ENCODE measurements at places on chromosomes 5 and 9. TPM values are rescaled to one million over a fixed set of nuclear protein-coding genes. Genes with fewer than 3 reads are reported as not detected.

The STPG3 gene
- total RNA-seq: 0.50 TPM

- no peak for DNase-seq
- H3K4me1 ChIP-seq: peaks cover 76% of the 10 kb centered on the region
- H3K27ac ChIP-seq: peak overlapping the region; percentile 31
- no peaks in the 10 kb centered on the region for H3K27me3 ChIP-seq
- H3K4me3 ChIP-seq: no peak overlapping the region
Observed at GRCh38 chr9:124272979-124273378, 15.2 kb downstream of the NEK6 start.

- no peaks in the 10 kb centered on the region for H3K4me1 ChIP-seq
- peaks cover 27% of the 10 kb centered on the region for H3K27me3 ChIP-seq
- H3K4me3 ChIP-seq: no peak overlapping the region
- H3K36me3 ChIP-seq: no peaks in the 10 kb centered on the region
- no peak overlapping the region for H3K27ac ChIP-seq
- DNase-seq: no peak
Observed at GRCh38 chr5:147303976-147304375, 69.2 kb downstream of the STK32A start.

The PITX1 gene
- total RNA-seq: not detected

The HAPLN1 gene
- total RNA-seq: 114 TPM

- H3K27ac ChIP-seq: no peak overlapping the region
- no peaks in the 10 kb centered on the region for H3K36me3 ChIP-seq
- no peak for DNase-seq
- H3K4me1 ChIP-seq: peaks cover 15% of the 10 kb centered on the region
Observed at GRCh38 chr9:81848472-81848871, 79.8 kb upstream of the SPATA31D4 start.

DNA sequence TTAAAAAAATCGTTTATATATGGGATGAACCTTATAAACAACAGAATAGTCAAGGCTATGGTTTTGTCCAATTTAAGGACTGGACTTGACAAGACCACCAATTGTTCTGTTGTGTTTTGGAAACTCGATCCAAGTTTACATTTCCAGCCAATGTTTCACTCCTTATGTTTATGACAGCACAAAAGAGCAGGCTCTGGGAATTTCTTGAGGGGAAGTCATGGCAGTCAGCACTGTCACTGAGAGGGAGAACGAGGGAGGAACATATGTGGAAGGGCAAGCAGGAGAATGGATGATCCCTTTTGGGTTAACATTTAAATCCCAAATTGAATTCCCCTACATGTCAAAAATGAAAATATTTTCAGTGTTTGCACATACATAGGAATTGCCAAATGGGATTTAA lies 292.5 kb downstream of the MARCHF11 start:
- H3K27me3 ChIP-seq: no peaks in the 10 kb centered on the region
- DNase-seq: no peak
- no peak overlapping the region for H3K4me3 ChIP-seq
- peaks cover 2% of the 10 kb centered on the region for H3K4me1 ChIP-seq
- no peak overlapping the region for H3K27ac ChIP-seq

DNA sequence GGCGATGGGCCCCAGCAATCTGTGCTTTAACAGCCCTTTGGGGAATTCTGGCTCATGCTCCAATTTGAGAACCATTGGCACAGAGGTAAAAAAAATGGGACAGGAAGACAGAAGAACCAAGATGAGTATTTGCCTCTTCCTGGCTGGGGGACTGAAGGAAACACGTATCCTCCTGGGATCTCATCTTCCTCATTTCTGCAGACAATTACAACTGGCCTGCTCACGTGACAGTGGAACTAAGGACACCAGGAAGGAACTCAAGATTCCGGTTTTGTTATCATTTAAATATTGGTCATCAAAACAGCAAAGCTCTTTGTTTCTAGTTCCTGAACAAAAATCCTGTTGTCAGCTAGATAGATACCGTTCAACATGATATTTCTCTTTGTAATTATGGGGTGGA lies 216.0 kb upstream of the DAP start:
- no peaks in the 10 kb centered on the region for H3K36me3 ChIP-seq
- no peak overlapping the region for H3K4me3 ChIP-seq
- no peak for DNase-seq
- H3K4me1 ChIP-seq: no peaks in the 10 kb centered on the region

DNA sequence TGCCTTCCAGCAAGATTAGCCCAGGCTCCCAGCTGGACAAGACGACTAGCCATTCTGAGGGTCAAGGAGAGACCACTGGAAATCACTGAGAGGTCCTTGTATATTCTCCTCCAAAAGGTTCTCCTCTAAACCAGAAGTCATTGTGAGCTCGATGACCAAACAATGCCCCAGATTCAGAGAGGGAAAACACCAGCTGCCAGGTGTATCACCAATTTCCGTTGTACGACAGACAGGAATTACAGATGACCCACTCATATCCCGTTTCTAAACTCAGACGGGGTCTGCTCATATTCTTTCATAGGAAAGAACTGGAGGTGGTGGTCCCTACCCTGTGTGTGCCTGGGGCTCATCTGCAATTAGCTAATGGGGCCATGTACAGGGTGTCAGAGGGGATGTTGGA lies 14.2 kb downstream of the FAXDC2 start:
- no peaks in the 10 kb centered on the region for H3K27me3 ChIP-seq
- H3K4me3 ChIP-seq: no peak overlapping the region
- DNase-seq: no peak
- H3K36me3 ChIP-seq: peaks cover 14% of the 10 kb centered on the region
- peaks cover 13% of the 10 kb centered on the region for H3K4me1 ChIP-seq
- H3K27ac ChIP-seq: no peak overlapping the region

DNA sequence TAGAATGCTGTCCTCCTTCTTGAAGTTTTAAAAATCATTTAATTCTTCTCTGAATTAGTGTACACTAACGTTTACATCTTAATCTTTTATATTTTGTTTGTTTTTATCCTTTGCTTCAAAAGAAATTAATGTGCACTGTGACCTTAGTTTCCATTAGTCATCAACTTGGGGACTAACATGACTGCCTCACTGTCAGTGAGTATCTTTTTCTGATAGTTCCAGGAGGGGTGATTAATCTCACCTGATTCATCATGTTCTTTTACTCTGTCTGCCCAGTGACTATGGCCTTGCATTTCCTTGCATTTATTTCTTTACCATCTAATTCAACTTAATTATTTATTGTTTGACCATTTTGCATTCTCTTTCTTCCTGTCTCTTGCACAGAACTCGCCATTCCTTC lies 33.4 kb upstream of the NR3C1 start:
- peaks cover 9% of the 10 kb centered on the region for H3K4me1 ChIP-seq
- no peaks in the 10 kb centered on the region for H3K27me3 ChIP-seq
- no peak overlapping the region for H3K27ac ChIP-seq
- H3K36me3 ChIP-seq: no peaks in the 10 kb centered on the region
- no peak for DNase-seq

The PCDHB8 gene
- total RNA-seq: 1.1 TPM

The PROP1 gene
- not detected for total RNA-seq

The FOXD4L5 gene
- 0.16 TPM for total RNA-seq

- DNase-seq: no peak
- H3K4me3 ChIP-seq: no peak overlapping the region
Observed at GRCh38 chr9:115340314-115340713, 222.4 kb upstream of the TNC start.

The SOHLH1 gene
- total RNA-seq: not detected

The PAX5 gene
- total RNA-seq: not detected
